Brain microvascular endothelial cell (primary cell): ENCODE measurements at places on chromosomes 16 and 17.
A peak's percentile ranks its signal among the peaks of the same experiment; 100 is the strongest.

DNA sequence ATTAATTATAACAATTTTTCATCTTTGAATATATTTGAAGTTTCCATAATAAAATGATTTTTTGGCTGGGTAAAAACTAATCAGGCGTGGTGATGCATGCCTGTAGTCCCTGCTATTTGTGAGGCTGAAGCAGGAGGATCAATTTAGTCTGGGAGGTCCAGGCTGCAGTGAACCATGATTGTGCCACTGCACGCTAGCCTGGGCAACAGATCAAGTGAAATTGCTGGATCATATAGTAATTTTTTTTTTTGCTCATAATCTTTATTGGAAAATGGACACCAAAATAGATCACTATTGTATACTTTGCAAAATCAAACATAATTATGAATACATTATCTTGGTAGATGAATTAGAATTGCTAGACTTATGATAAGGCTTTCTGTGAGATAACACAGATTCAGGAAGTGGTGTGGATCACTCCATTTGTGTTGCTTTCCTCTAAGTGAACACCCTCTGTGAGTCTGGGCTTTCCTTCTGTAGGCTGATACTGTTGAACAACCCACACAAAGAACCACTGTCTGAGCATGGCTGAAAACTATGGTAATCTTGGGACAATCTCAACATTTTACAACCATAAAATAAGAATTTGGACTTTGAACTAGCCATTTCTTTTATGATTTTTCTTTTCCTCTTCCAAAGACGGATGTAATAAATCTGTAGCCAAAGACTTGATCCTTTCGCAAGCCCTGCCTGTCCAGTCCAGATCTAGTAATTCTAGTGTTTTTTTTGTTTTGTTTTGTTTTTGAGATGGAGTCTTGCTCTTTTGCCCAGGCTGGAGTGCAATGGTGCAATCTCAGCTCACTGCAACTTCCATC, 5.6 kb upstream of the ST3GAL2 start:
- DNase-seq: no peak

- no peak for DNase-seq
Observed at GRCh38 chr16:49899991-49900695, 44.2 kb upstream of the ZNF423 start.

- DNase-seq: no peak
Observed at GRCh38 chr16:66878067-66878466, 2.2 kb upstream of the PDP2 start.

GRCh38 chr17:82299452-82299851, 18.0 kb downstream of the CD7 start:
- no peak for DNase-seq

DNA sequence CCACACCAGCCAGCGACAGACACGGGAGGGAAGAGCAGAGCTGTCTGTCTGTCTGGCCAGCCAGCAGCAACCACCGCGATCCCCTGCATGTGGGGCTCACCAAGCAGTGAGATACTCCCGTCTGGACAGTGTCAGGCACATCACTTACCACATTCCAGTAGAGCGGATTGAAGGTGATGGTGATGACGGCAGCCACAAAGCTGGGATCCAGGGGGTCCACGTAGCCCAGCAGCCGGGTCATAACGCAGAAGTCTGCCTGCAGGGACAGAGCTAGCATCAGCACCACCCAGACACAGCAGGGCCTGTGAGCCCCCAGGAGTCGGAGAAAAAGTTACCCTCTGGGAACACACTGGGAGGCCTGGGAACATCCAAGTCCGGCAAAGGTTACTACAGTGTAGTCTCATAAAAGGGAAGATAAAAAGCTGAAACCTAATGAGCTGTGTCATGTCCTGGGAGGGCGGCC, 14.7 kb downstream of the PEMT start:
- no peak for DNase-seq

- peak; percentile 58 for DNase-seq
Observed at GRCh38 chr17:50272711-50273653, 1.3 kb upstream of the TMEM92 start.

DNA sequence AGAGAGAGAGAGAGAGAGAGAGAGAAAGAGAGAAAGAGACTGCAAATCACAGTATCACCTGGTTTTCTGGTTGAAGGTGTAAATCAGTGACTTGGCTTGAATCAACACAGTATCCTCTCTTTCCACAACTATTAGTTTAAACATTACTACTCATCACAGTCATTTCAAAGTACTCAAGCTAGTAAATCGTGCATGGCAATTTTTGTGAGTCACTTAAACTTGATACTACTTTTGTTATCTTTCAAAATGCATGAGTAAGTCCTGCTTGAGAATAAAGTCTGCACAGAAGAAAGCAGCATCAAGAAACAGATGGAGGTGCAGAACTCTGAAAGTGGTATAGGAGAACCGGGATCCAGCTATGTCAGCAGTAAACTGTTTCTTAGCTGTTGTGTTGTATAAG, 535.4 kb downstream of the CDH8 start:
- DNase-seq: peak; percentile 24

- DNase-seq: no peak
Observed at GRCh38 chr17:37082311-37082860, 133.6 kb downstream of the AATF start.

GRCh38 chr17:3818786-3819185, 17.8 kb upstream of the ITGAE start:
- no peak for DNase-seq

DNA sequence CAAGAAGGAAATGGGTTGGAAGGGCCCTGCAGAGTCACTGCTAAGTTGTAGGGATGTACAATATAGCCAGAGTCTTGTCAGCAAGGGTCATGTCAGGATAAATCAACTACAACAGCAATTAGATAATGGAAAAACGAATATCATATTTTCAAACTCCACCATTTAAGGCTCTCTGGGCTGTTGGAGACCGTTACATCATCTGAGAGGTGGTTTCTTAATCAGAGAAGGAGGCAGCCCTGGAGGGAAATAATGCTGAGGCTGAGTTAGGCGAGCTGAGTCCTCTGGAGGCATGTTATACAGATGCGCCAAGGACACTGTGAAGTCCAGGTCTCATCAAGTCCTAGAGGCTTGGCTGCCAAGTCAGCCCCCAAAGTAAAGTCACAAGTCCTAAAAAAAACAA, 30.3 kb downstream of the LYRM9 start:
- DNase-seq: no peak

GRCh38 chr17:78269955-78270381, 38.5 kb downstream of the TMEM235 start:
- no peak for DNase-seq

DNA sequence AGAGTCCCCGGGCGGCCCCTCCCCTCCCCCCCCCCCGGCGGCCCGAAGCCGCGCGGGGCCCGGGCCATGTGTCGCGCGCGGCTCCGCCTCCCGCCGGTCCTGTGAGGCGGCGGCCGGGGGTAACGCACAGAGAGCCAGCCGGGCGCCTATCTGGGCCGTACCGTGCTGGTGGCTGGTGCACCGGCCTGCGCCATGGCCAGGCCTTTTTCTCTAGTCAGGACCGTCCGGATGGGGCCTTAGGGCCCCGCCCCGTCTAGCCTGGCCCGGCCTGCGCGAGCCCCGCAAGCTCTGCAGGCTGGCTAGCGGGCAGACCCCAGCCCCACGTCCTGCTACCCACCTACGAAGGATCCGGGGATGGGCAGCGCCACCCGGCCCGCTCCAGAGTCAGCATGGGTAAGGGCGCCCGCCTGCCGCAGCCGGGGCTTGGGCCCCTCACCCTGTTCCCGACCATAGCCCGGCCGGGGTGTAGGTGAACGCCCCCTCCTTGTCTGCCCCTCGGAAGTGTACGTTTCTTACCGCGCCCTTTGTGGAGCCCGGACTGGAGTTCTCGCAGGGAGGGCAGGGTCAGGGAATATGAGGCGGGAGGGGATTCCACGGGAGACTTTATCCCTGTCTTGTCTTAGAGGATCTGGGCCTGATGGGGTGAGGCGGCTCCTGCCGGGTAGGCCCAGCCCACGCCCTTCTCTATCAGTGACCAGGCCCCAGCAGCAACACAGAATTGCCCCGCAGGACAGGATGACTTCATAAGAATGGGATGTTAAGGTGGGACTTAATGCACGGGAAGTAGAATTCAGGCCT, at the start of gene CENPT:
Gene CENPT (minus strand): TSS at position 630 of the 798 bp plus-strand sequence. CDS start 13,834 bp downstream, outside the sequence.
- DNase-seq: peak; percentile 60

DNA sequence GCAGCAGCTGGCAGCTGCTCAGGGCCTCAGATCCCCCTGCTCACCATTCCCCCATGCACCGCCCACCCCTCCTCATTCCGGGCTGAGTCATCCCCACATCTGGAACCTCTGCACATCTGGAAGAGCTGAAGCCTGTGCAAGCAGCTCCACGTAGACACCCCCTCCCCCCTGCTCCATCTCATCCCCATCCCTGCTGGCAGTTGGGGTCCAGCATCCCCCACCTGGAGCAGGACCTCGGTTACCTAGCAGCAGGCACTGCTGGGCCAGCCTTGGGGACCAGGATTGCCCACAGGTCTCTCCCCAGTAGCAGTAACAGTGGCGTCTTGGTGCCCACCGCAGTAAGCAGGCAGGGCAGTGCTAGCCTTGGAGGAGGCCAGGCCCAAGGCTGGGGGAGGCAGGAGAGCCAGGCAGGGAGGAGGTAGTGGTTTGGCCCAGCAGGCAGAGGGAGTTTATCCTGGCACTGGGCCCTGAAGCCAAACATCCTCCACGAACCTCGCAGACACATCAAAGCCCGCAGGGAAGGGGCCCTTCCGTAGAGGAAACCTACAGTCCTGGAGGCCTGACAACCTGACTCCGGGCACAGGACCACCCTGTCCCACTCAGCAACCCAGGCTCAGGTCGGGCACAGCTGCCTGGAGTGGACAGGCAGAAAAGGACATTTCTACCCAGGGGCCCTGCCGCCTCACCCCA, 7.7 kb upstream of the TMEM92 start:
- DNase-seq: peak; percentile 80

DNA sequence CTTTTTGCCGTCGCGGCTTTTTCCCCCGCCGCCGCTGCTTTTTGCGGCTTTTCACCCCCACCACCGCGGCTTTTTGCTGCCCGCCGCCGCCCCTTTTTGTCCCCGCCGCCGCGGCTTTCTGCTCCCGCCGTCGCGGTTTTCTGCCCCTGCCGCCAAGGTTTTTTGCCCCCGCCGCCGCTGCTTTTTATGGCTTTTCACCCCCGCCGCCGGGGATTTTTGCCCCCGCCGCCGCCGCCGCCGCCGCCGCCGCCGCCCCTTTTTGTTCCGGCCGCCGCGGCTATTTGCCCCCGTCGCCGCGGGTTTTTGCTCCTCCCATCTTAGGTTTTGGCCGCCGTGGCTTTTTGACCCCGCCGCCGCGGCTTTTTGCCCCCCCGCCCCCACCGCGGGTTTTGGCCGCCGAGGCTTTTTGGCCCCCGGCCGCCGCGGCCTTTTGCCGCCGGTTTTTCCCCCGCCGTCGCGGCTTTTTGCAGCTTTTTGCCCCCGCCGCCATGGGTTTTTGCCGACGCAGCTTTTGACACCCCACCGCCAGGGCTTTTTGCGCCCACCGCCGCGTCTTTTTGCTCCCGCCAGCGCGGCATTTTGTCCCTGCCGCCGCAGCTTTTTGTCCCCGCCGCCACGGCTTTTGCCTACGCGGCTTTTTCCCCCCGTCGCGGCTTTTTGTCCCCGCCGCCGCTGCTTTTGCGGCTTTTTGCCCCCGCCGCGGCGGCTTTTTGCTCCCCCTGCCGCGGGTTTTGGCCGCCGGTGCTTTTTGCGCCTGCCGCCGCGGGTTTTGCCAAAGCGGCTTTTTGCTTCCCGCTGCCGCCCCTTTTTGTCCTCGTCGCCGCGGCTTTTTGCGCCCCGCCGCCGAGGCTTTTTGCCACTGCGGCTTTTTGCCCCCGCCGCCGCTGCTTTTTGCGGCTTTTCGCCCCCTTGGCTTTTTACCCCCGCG, 519.4 kb upstream of the WSB1 start:
- no peak for DNase-seq

DNA sequence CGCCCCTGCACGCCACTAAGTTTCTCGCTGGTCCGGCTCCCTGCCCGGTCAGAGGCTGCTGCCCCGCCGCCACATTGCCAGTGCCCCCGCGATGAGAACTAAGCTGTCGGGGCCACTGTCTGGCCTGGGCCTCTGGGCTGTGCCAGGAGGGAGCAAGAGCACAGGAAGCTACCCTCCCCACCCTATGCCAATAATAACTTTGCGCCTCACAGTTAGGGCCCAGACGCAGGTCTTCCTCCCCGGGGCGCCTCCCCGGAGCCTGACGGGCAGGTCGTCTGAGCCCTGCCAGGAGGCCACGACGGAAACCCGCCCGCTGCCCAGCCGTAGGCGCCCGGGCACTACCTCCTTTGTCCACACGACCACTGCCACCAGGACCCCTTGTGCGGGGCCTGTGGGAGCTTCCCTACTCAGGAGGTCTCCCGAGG, 1.5 kb downstream of the ZFPM1 start:
- no peak for DNase-seq

DNA sequence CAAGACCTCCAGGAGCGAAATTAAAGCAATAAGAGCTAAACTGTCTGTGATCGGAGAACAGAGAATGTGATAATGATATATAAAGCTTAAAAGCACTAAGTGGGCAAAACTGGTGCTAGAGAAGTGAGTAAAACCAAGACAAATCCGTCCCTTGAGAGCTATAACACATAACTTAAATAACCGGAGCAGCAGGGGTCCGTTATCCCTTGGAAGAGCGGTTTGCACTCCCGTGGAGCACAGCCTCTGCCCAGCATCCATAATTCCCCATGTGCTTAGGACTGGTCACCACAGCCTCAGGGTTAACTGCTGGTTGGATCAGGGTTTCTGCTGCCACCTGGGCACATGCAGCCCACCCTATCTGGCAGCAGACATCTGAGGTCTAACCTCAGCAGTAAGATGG, 489.0 kb downstream of the NPIPA7 start:
- DNase-seq: no peak

DNA sequence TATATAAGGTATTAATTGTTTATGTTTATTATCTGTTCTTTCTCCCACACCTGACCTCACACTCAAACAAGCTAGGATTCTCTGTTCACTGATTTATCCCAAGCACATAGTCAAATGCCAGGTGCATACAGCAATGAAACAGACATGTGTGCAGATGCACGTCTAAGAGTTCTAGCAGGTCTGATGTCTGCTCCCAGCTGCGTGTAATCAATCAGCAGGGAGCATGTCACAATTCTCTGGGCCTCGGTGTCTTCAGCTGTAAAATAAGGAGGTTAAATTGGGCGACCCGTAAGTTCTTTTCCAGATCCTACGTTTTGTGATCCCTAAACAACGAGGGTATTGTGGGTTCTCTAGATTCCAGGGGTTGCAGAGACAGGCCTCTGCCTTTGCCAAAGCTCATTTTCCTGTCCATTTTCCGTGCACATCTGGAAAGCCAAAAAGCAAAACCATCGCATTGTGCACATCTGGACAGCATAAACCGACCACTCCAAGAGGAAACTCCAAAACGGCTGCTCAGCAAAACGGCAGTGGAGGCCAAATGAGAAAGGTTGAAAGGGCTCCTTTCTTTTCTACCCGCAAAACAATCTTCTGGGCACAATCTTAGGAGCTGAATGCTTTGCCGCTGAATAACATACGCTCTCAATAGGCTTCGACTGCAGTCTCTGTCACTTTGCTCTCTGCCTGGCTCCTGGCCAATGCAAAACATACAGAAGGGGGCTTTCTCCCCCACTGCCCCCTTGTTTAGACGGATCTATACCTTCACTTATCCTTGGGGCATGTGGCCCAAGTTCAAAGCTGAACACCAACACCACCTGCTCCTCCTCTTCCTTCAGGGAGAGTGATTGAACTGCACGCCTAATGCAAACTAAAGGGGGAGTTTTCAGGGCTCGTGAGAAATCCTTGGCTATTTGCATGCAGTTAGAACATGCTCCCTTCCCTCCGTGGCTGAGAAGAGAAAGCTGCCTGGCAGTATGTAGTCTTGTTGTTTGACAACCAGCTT, 426.3 kb downstream of the SLC39A11 start:
- peak; percentile 20 for DNase-seq

GRCh38 chr16:5461574-5461973, 364.0 kb upstream of the EEF2KMT start:
- no peak for DNase-seq
